ENCODE measurements at places on chromosomes 1 and 21. TPM values are rescaled to one million over a fixed set of nuclear protein-coding genes. Genes with fewer than 3 reads are reported as not detected.

The GBP5 gene
- not detected for total RNA-seq

The CNIH3 gene
- total RNA-seq = 19.4 TPM

The MNDA gene
- not detected for total RNA-seq

The SELENOF gene
- total RNA-seq = 316 TPM

The HDAC1 gene
- 94.9 TPM for total RNA-seq

The ORC1 gene
- 7.2 TPM for total RNA-seq

The PLPPR4 gene
- total RNA-seq = 0.66 TPM

The KIAA0040 gene
- not detected for total RNA-seq

The LYPD8 gene
- not detected for total RNA-seq

The SPRR3 gene
- total RNA-seq = not detected

The SHE gene
- not detected for total RNA-seq

The TBX15 gene
- total RNA-seq = 5.9 TPM

DNA sequence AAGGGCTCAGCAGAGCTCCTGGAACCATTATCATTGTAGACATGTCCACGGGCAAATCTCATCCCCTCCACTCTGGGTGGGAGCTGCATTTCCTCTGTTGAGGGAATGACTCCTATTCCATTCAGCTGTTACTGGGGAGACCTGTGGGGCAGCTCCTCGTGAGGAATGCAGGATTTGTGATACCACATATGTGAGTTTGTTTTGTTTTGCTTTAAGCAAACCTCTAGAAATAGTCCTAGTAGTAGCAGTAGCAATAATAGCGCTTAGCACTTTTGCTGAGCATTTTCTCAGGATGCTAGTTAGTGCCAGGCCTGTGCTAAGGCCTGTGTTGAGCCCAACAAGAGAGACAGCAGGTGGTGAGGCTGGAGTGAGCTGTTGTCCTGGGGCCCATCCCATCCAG lies 10.8 kb downstream of the OLIG1 start:
- no peak for DNase-seq

DNA sequence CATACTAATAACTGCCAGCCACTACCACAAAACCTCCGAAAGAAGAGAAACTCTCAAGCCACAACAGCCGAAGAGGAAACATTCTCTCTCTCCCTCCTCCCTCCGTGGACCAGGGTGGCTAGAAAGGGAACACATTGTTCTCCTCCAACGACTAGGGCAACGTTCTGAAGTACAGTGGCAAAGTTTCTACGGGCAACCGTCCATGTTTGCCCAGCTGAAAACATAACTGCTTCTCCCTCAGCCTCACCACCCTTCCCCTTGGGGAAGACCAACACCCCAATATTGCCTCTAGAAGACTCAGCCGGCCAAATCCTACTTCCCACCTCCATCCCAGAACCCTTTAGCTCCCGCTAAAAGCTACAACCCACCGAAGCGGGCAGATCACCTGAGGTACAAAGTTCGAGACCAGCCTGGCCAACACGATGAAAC lies 2.0 kb downstream of the GLUL start:
- no peak for DNase-seq

DNA sequence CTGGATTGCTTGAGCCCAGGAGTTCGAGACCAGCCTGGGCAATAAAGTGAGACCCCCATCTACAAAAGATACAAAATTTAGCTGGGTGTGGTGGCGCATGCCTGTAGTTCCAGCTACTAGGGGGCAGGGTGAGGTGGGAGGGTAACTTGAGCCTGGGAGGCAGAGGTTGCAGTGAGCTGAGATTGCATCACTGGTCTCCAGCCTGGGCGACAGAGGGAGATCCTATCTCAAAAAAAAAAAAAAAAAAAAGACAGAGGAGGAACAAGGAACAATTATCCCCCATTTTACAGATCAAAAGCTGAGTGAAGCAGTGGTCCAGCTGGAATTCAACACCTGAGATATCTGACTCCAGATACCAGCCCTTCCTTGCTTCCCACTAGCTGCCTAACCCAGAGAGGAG lies 34.8 kb downstream of the L1TD1 start:
- DNase-seq = no peak

- DNase-seq = no peak
Observed at GRCh38 chr1:93601686-93602085, 80.0 kb downstream of the BCAR3 start.

GRCh38 chr1:172658871-172659453 lies at the start of gene FASLG:
Gene FASLG (plus strand): TSS chr1:172659103. CDS start chr1:172659202, 99 bp downstream.
- DNase-seq = no peak

DNA sequence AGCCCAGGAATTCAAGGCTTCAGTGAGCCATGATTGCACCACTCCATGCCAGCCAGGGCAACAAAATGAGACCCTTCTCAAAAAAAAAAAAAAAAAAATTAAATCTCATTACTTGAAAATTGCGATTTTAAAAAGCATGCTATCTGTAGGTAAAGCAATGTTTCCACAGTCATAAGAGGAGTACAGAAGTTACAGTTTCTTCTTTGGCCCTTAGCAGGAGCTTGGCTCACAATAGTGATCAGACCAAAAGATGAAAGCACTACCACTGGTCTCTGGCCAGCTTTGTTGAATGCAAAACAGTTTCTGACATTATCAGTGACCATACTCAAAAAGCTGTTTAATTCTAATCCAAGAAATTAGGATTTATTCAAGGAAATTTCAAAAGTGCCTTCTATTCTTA lies 31.2 kb downstream of the VAV3 start:
- DNase-seq = no peak

DNA sequence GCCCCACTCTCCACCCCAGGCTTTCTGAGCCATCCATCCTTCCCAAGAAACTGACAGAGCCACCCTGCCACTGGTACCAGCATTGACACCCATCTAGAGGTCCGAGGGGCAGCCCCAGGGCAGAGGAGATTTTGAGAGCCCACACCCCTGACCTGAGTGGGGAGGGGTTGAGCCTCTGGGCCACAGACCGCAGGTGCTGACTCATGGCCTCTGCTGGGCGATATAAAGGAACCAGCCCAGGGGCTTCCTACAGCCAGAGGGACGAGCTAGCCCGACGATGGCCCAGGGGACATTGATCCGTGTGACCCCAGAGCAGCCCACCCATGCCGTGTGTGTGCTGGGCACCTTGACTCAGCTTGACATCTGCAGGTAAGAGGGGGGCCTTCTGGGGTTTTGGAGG lies at the start of gene PADI4:
Gene PADI4 (plus strand): TSS at position 252 of the 400 bp plus-strand sequence. CDS start 26 bp downstream, at position 278.
- DNase-seq = no peak

DNA sequence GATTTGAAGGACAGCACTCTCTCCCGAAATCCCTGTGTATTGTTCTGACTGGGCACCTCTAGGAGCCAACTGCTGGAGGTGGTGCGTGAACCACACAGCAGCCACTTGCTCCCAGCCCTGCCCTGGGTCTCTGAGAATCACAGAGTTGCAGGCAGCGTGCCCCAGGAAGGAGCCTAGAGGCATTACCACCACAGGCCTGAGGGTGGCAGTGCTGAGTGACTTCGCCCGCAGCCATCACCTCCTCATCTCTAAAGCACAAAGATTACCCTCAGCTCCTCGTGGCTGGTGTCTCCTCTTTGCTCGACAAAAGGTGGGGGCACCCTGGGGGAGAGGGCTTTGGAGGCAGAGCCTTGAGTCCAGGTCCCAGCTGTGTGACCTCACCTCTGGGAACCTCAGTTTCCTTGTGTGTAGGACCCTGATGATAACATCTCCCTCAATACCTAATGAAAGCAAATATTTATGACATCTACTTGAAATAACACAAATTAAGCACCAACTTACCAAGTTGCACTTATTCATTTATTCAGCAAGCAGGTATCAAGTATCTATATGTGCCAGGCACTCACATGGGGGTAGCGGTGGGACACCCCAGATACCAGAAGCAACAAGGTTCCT lies 86.3 kb downstream of the VWA5B1 start:
- DNase-seq = peak; percentile 21

GRCh38 chr1:10677491-10678391 lies 118.7 kb downstream of the CASZ1 start:
- DNase-seq = no peak

DNA sequence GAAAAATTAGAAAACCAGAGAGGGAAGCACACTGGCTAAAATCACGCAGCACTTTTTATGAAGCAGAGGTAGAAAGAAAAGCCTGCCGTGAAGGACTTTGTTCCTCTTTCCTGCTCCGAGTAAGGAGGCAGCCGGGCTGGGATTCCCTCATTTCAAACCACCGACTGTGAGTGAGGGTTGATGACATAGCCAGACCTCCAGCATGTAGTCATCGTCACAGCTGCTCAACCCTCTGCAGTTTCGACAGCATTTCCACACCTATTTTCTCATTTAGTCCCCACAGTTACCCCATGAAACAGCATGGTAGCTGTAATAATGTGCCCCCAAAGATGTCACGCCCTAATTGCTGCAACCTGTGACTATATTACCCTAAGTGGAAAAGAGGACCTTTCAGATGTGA lies 35.3 kb downstream of the FCRL5 start:
- DNase-seq = no peak

- no peak for DNase-seq
Observed at GRCh38 chr1:1621173-1622009, 6.1 kb downstream of the MIB2 start.

- DNase-seq = no peak
Observed at GRCh38 chr1:100969327-100969726, 56.3 kb downstream of the DPH5 start.

GRCh38 chr21:15422783-15423182 lies 307.0 kb upstream of the USP25 start:
- DNase-seq = no peak

DNA sequence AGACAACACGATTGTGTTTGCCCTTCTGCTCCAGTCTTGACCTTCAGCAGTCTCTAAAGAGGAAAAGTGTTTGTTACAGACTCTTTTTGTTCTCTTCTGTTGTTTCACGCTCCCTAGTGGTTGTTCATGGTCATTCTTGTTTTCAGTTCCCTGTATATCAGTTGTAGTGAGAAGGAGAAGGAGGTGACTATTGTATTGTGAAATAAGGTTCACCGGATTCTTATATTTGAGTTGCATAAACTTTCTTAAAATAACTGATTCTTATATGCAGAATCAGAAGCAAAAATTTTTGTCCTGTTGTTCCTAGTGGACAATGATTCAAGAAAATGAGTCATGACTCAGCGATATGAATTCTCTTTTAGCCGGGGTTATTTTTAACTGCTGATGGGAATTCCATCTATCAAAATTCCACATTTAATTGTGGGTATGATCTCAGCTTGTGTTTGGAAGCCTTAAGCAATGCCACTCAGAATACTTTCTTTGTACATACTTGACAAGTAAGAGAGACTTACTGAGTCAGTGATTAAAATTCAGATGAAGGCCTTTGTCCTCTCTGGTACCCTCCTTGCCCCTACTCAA lies 152.2 kb downstream of the CLEC20A start:
- peak; percentile 95 for DNase-seq

GRCh38 chr1:107835151-107835670 lies 129.8 kb downstream of the VAV3 start:
- no peak for DNase-seq

GRCh38 chr21:38645282-38645681 lies 147.0 kb upstream of the ERG start:
- peak; percentile 94 for DNase-seq

DNA sequence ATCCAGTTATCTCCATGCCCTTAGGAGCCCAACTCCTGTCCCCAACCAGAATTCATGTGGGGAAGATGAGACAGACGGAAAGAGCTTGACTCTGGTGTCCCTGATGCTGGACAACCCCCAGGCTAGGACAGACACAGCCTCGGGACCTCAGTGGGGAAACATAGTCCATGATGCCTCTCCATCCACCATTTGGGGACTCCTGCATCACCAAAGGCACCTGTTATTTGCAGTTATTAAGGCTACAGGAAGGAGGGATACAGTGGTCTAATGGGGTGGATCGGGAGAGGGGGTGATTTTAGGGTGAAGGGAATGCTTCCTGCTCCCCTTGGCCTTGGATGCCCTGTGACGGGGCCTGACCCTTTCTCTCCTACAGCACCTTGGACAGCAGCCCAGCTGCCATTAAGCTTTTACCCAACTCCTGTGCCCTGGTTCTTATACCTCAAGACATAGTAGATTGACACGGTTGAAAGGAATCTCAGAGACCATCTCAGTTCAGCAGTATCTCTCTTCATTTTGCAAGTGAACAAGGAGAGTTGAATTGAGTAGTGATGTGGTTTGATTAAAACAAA lies 111.6 kb downstream of the MATN1 start:
- DNase-seq = no peak

GRCh38 chr1:194477908-194478307 lies 1291.5 kb upstream of the B3GALT2 start:
- DNase-seq = no peak

- DNase-seq = no peak
Observed at GRCh38 chr1:162835157-162835899, 25.6 kb downstream of the CCDC190 start.

GRCh38 chr1:167056529-167057231 lies 33.5 kb downstream of the GPA33 start:
- no peak for DNase-seq

DNA sequence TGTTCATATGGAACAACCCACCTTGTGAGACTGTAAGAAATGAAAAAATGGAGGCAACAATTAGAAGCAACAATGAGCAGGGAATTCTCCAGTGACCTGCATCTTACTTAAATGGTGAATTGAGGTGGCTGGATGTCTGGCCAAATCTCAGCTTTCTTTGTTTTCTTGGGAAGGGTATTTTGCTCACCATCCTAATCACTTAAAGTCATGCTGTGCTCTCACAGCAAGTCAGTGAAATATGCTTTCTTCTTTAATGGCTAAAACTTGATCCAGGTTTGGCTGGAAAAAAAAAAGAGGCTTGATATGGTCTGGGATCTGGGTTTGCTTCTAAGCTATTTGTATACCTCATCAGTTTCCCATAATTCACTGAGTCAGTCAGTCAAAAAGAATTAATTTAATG lies 124.8 kb downstream of the ESRRG start:
- DNase-seq = no peak

GRCh38 chr1:22643381-22643780 lies at the start of gene C1QC:
Gene C1QC (plus strand): TSS chr1:22643633. CDS start chr1:22644024, 391 bp downstream.
- DNase-seq = no peak

- no peak for DNase-seq
Observed at GRCh38 chr1:91622616-91623015, 122.0 kb downstream of the CDC7 start.

DNA sequence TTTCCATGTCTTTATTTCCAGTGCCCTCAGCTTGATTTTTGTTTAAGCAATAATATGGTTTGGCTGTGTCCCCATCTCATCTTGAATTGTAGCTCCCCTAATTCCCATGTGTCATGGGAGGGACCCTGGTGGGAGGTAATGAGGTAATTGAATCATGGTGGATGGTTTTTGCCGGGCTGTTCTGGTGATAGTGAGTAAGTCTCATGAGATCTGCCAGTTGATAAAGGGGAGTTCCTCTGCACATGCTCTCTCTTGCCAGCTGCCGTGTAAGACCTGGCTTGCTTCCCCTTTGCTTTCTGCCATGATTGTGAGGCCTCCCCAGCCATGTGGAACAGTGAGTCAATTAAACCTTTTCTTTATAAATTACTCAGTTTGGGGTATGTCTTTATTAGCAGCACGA lies 559.6 kb upstream of the ADAMTS5 start:
- DNase-seq = no peak

- DNase-seq = peak; percentile 100
Observed at GRCh38 chr1:233113009-233113879, 162.8 kb downstream of the NTPCR start.

GRCh38 chr1:175504875-175505555 lies 238.4 kb downstream of the TNR start:
- no peak for DNase-seq

GRCh38 chr1:152525080-152525641 lies 10.9 kb downstream of the CRCT1 start:
- DNase-seq = no peak

Data from HFFc6 (cell line).